Activated CD4-positive, alpha-beta T cell treated with anti-CD3 and anti-CD28 coated beads, Interleukin-2, amount 50 U/mL, for 16 hours (primary cell): ENCODE measurements at places on chromosomes 7 and 10.
A peak's percentile ranks its signal among the peaks of the same experiment; 100 is the strongest.

DNA sequence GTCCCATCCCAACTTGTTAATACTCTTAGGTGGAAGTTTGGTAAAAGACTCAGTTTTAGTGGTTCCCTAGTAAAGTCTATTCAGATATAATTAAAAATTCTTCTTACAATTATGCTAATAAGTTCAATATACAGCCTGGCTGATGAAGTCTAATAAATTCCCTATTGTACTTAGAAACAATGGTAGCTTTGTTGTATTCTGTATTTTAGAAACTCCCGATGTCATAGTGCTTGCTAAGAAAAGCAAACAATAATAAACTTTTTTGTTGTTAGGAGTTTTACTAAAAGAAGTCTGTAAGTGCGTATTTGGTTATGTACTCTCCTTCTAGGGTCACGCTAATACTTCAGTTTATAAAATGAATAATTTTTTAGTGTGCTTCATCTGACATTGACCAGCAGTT is 206.8 kb downstream of the VTI1A start:
- no peak for DNase-seq

GRCh38 chr7:87735360-87735759 is 107.2 kb downstream of the RUNDC3B start:
- no peak for DNase-seq

GRCh38 chr7:134879815-134880475 is 100.5 kb downstream of the CALD1 start:
- DNase-seq: no peak

DNA sequence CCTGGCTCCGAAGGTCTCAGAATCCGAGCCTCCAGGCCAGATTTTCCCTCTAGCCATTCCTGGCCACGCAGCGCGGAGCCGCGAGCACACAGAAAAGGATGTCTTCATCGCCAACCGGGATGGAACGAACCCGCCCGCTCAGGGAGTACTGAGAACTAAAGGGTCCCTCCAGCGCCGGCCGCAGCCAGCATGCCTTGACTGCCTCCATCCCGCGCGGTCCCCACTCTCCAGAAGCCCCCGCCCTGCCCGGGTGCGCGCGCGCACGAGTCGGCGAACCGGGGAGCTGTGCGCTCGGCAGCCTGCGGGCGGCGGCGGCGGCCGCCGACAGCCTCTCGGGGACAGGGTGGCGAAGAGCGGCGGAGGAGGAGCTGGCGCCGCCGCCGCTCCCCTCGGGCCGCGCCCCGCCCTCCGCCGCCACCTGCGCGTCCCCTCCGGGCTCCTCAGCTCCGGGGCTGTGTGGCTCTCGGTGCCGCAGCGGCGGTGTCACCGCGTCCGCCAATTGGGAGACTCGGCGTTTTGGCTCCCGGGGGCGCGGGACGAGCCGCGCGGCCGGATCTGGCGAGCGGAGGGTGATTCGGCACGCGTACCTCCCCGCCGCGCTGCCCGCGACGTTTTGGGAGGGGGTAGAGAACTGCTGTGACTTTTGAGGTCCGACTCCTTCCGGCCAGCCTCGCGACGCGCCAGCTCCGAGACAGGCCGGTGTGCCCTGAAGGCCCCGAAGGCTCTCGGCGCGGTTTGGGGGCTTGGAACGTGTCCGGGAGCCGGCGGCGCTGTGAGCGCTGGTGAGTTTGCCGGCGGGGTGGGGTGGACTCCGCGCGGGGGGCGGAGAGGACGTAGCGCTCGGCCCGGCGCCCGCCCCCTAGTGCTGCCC is 453 bp upstream of the GALNT17 start:
- DNase-seq: peak; percentile 2

GRCh38 chr10:102422545-102423129 is 2.0 kb downstream of the FBXL15 start:
- DNase-seq: peak; percentile 67

DNA sequence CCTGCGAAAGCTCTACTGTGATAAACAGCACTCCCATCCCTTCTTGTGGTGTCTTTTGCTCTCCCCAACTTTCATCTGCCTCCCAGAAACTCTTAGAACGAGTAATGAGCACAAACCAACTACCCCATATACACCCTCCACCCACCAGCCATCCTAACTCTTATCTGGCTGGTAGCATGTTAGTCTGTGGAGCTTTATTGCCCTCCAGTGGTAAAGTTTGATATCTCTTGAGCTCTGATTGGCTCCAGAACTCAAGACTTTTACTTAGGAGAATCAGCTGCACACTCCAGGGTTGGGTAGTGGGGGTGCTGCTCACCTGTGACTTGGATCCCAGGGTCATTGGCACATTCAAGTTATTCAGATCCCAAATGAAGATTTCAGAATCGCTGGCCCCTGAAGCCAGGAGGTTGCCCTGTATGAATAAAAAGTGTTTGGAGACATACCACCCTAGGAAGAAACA is 10.9 kb downstream of the SEC31B start:
- peak; percentile 86 for DNase-seq

DNA sequence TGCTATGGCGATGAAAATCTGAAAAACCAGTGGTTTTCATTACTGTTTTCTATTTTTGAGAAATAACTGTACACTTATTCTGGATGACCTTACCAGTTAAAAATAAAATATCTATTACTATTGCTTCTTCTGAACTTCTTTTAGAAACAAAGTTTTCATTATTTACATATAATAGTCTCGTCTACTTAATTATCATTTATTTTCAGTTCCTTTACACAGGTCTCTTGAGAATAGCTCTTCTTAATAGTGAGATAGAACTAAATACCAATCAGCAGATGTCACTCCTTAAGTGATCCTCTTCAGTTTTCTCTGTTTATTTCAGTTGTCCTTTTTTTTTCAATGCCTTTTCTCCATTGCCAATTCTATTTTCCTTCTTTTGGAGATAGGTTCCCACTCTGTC is 4.3 kb upstream of the GLCCI1 start:
- DNase-seq: no peak

GRCh38 chr10:132549371-132549770 is 11.8 kb downstream of the INPP5A start:
- no peak for DNase-seq

- DNase-seq: no peak
Observed at GRCh38 chr7:129670656-129671055, 59.1 kb downstream of the NRF1 start.

DNA sequence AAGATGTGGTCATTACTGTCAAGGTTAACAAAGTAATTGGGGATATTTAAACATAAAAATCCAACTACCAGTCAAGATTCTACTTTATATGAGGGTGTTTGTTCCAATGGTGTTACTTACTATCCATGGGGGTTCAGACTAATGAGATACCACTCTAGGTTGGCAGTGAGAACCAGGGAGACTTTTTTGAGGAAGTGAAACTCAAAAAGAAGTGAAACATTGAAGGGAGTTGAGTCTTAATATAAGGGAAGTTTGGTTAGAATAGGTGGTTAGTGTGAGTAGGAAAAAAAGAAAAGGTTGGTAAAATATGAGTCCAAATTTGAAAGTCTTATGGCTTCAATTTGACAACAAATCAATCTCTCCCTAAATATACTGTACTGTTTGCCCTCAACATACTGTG is 123.6 kb upstream of the ANK3 start:
- no peak for DNase-seq

GRCh38 chr7:93910076-93910994 is 4.0 kb downstream of the GNGT1 start:
- no peak for DNase-seq

GRCh38 chr7:47432671-47433563 is 149.0 kb downstream of the TNS3 start:
- DNase-seq: no peak

GRCh38 chr7:106704000-106704840 is 43.3 kb upstream of the CCDC71L start:
- DNase-seq: no peak

- no peak for DNase-seq
Observed at GRCh38 chr10:6035931-6036575, 26.1 kb downstream of the IL2RA start.

DNA sequence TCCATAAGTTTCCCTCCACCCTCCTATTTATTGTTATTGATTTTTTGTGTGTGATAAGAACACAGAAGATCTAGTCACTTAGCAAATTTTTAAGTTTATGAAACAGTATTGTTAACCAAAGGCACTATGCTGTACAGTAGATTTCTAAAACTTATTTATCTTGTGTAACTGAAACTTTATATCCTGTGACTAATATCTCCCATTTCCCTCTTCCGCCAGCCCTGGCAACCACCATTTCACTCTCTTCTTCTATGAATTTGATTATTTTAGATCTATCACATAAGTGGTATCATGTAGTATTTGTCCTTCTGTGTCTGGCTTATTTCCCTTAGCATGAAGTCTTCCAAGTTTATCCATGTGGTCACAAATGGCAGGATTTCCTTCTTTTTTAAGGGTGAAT is 144.3 kb upstream of the INHBA start:
- no peak for DNase-seq

DNA sequence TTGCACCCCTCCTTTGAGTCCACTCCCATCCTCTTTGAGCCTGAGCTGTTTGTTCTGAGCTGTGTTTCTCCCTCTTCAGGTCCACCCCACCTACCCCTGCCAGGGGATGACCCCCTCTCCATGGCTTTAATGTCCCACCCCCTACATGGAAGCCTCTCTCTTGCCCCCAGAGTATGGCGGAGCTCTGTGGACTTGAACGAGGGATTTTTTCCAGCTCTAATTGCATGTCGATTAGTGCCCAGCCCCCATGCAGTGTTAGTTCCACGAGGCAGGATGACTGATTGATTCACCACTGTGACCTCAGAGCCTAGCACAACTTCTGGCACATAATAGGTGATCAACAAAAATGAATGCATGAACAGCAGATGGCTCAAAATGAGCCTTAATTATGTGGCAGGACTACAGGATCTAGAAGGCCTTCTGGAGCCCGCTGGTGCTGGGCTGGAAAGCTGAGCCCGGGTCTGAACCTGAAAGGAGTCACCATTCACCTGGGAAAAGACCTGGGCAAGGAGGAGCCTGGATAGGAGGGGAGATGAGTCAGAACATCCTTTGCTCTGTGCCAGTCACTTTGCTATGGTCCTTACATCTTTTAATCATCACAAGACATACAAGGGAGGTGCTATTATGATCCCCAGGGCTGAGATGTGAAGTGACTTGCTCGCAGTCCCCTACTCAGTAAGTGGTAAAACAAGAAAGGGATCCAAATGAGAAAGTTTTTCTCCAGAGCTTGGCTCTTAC is 17.1 kb upstream of the SLC18A2 start:
- DNase-seq: no peak

DNA sequence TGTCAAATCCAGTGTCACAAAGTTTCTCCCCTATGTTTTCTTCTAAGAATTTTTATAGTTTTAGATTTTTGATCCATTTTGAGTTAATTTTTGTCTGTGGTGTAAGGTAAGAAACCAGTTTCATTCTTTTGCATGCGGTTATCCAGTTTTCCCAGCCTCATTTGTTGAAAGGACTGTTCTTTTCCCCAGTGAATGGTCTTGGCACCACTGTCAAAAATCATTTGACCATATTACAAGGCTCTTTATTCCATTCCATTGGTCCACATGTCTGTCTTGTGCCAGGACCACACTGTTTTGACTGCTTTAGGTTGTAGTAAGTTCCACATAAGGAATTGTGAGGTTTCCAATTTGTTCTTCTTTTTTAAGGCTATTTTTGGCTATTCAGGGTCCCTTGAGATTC is 64.0 kb downstream of the INPP5A start:
- DNase-seq: no peak

DNA sequence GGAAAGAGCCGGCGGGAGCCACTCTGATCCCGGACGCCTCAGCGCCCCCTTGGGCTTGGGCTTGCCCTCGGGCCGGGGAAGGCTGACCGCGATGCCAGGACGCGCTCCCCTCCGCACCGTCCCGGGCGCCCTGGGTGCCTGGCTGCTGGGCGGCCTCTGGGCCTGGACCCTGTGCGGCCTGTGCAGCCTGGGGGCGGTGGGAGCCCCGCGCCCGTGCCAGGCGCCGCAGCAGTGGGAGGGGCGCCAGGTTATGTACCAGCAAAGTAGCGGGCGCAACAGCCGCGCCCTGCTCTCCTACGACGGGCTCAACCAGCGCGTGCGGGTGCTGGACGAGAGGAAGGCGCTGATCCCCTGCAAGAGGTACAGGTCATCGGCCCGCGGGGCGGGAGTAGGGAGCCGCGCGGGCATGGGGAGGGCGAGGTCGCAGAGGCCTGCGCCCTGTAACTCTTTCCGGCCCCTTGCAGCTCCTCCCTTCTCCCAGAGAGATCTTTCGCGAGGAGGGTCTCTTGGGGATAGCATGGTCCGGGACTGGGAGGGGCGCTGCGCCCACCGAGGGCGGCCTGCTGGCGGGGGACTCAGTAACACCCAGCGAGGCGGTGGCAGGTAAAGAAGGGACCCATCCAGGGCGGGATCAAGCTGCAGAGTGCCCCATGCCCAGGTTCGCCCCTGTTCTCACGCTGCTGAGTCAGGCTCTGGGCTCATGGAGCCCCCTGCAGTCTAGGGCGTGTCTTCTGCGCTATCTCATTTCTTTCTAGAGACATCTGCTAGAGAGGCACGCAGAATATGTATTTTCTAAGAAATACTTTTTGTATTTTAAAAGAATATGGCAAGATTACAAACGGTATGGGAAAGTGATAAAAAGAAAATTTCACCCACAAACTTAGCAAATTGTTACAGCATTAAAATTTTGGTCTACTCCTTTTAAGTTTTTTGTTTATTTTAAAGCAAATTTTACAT is 687 bp downstream of the EPDR1 start:
- DNase-seq: peak; percentile 18

DNA sequence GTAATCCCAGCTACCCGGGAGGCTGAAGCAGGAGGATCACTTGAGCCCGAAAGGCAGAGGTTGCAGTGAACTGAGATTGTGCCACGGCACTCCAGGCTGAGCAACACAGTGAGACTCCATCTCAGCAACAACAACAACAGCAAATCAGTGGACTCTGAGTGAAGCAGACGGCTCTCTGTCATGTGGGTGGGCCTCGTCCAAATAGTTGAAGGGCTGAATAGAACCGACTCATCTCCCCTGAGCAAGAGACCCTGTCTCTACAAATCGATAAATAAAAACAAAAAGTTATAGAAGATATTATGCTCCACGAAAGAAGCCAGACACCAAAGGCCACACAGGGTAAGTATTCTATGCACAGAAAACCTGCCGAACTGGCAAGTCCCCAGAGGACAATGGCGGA is 45.9 kb downstream of the UNCX start:
- no peak for DNase-seq

DNA sequence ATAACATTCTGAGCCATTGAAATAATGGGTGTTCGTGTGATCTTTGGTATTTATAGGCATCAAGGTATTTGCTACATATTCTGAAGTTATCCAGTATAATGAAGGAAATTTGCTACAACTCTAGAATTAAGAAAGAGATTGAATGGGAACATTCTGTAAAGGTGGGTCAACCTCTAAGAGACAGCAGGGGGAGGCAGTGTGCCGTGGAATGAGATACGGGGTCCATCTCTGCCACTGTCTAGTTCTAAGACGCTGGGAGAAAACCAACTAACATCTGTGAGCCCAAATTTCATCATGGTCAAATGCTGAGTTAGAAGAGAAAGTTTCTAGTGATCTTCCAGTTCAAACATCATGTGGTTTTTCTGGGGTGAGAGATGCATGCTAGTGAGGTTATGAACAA is 368.9 kb downstream of the SORCS1 start:
- peak; percentile 26 for DNase-seq
